ENCODE measurements at places on chromosomes 4 and X. TPM values are rescaled to one million over a fixed set of nuclear protein-coding genes. Genes with fewer than 3 reads are reported as not detected.

GIMD1 gene
- not detected for total RNA-seq

HNRNPH2 gene
- total RNA-seq = 18.5 TPM

DNA sequence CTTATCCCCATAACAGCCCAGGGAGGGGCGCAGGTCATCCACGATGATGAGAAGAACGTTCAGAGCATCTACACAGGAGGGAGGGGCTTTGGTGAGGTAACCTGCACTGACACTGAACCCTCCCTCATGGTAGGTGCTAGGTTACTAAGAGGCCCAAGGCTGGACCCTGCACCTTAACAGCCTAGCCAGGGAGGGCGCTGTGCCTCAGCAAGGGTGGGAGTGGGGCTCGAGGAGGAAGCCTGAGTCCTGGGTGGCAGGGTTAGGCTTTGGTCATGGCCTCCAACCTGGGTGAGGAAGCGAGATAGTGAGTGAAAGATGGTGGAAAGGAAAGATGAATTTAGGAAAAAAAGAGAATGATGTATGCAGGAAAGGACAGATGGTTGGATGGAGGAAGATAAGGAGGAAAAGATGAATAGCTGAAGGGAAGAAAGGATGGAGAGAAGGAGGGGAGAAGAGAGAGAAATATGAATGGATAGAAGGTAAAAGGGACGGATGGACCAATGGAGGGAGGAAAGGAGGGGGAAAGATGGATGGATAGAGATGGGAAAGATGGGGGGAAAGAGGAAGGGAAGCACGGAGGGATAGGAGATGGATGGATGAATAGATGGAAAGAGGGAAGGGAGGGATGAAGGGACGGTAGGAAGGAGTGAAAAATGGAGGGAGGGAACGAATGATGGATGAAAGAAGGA lies 736 bp downstream of the IDS start:
- peak overlapping the region; percentile 96 for H3K27ac ChIP-seq
- peak overlapping the region; percentile 92 for H3K4me3 ChIP-seq
- peak; percentile 80 for DNase-seq
- H3K27me3 ChIP-seq = no peaks in the 10 kb centered on the region
- peaks cover 37% of the 10 kb centered on the region for H3K4me1 ChIP-seq
- peaks cover 9% of the 10 kb centered on the region for H3K36me3 ChIP-seq

DNA sequence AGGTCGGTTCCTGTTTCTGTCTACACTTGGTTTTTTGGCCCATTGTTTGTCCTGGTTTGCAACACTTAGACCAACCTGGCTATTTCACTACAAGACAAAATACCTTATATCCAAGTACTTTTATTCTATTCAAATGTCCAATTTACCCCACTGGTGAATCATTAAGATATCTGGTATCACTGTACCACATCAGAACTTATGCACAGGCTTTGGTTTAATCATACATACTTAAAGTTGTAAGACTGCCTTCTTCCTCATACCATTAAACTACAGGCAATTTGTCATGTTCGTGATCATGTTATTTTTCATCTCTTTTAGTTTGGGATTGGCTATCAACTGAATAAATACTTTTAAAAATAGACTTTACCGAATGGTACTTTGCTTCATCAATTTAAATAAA lies 53.0 kb upstream of the ATOH1 start:
- H3K27ac ChIP-seq = no peak overlapping the region
- no peak for DNase-seq
- no peak overlapping the region for H3K4me3 ChIP-seq
- no peaks in the 10 kb centered on the region for H3K36me3 ChIP-seq
- no peaks in the 10 kb centered on the region for H3K27me3 ChIP-seq

- H3K4me1 ChIP-seq = no peaks in the 10 kb centered on the region
- no peaks in the 10 kb centered on the region for H3K36me3 ChIP-seq
- H3K4me3 ChIP-seq = no peak overlapping the region
Observed at GRCh38 chr4:157389741-157390140, 169.2 kb downstream of the GRIA2 start.

RTL3 gene
- total RNA-seq = not detected

APELA gene
- not detected for total RNA-seq

GRCh38 chr4:106615961-106616360 lies 247.4 kb upstream of the GIMD1 start:
- no peaks in the 10 kb centered on the region for H3K27me3 ChIP-seq
- H3K36me3 ChIP-seq = no peaks in the 10 kb centered on the region
- DNase-seq = no peak
- H3K27ac ChIP-seq = no peak overlapping the region
- H3K4me1 ChIP-seq = no peaks in the 10 kb centered on the region
- no peak overlapping the region for H3K4me3 ChIP-seq
